ENCODE measurements at places on chromosomes 5 and 9.

- no peak for DNase-seq
Observed at GRCh38 chr9:121368138-121368522, 1.9 kb downstream of the STOM start.

DNA sequence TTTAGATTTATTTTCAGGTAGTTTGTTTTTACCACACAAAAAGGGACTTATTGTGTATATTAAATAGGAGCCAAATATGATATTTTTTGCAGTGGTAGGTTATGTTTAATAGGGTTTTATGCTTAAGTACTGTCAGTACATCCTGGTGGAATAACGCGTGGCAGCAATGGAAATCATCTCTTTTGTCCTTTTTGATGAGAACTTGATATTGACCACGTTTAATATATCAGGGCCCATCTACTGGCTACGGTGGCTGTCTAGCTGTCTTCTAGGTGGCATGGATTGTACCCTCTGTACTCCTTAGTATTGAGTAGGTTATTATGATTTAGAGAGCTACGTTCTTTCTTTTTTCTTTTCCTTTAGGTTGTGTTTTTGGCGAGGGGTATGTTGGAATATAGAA is 2.6 kb downstream of the BASP1 start:
- no peak for DNase-seq

GRCh38 chr5:133706506-133707430 is 94.4 kb upstream of the FSTL4 start:
- no peak for DNase-seq

- no peak for DNase-seq
Observed at GRCh38 chr5:23445573-23445972, 61.8 kb upstream of the PRDM9 start.

DNA sequence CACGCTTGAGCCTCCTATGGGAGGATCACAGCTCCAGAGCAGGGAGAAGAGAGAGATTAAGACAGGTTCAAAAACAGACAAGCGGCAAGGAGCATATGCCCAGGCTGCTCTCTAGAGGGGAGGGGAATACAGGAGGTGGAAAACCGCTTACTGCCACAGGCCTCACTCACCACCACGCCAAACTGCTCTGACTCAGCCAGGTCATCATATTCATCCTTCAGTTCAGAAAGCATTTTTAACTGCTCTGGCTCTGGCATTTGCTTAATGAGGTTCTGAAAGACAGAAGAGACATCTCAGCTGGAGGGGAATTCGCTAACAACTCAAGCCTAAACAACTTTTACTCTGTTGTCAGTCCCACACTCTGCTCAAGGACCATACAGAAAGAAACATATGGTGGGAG is 40.1 kb downstream of the PCDHGC5 start:
- no peak for DNase-seq

- DNase-seq, result no peak
Observed at GRCh38 chr9:127446713-127447415, 4.3 kb downstream of the RPL12 start.

- DNase-seq, result no peak
Observed at GRCh38 chr5:136211282-136212040, 18.5 kb upstream of the SMIM32 start.

- DNase-seq, result no peak
Observed at GRCh38 chr9:21153336-21154017, 11.8 kb upstream of the IFNW1 start.

Data from NCI-H146 (cell line).